ENCODE measurements at places on chromosomes 4 and X.

- no peak for DNase-seq
Measured at GRCh38 chrX:30615229-30615628, 37.7 kb upstream of the TASL start.

GRCh38 chrX:39952989-39953388 lies 144.8 kb downstream of the BCOR start:
- DNase-seq = no peak

DNA sequence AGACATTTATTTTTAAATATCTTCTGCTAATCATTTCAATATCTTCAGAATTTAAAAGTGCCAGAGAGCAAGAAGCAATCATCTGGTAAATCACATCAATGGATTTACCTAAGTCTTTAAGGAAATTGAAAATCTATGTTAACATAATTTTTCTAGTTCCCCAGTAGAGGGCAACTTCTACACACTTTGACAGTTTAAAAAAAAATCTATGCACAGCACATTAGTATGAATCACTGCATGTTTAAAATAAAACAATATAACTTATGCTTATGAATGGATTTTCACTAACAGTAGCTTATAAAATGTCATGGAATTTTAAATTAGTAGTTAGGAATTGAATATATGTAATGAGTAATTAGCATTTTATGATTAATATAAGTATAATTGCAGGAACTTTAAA lies 126.5 kb downstream of the REELD1 start:
- peak; percentile 32 for DNase-seq

GRCh38 chr4:5923376-5923775 lies 30.5 kb upstream of the CRMP1 start:
- DNase-seq = no peak

DNA sequence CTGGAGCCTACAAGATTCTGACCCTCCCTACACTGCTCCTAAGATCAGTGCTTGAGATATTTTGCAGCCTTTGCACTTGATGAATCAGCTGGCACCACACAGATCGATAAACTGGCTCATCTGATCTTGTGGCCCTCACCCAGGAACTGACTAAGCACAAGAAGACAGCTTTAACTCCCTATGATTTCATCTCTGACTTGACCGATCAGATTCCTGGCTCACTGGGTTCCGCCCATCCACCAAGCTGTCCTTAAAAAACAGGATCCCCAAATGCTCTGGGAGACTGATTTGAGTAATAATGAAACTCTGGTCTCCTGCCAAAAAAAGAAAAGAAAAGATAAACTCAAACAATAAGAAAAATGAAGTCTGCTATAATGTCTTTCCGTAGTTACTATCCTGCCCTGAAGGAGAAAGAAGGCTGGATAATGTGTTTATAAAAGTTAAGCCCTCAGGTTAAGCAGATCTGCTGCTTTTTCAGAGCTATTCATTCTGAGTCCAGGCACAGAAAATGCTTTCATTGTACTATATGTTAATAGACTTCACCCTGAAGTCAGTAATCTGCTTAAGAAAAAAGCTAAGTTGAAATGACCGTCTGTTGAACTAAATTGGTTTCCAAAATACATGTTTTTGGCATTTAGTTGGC lies 795.2 kb downstream of the TRIML1 start:
- peak; percentile 58 for DNase-seq

GRCh38 chr4:171646984-171647383 lies 166.2 kb upstream of the GALNTL6 start:
- no peak for DNase-seq

DNA sequence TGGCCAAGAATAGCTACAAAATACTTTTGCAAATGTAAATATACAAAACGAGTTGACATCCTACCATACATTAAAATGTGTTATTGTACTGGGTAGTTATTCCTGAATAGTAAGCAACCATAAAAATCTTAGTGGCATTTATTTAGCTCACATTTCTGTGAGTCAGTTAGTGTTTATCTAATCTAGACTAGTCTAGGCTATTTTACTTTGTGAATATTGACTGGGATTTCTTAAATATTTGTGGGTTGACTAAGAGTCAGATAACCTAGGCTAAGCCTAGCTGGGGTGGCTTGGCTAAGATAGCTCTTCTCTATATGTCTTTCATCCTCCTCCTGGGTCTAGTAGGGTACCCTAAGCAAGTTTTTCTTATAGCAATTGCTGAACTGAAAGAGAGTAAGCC lies 543.8 kb upstream of the DIAPH2 start:
- DNase-seq = no peak

- no peak for DNase-seq
Measured at GRCh38 chr4:23134331-23134730, 441.6 kb downstream of the GBA3 start.

DNA sequence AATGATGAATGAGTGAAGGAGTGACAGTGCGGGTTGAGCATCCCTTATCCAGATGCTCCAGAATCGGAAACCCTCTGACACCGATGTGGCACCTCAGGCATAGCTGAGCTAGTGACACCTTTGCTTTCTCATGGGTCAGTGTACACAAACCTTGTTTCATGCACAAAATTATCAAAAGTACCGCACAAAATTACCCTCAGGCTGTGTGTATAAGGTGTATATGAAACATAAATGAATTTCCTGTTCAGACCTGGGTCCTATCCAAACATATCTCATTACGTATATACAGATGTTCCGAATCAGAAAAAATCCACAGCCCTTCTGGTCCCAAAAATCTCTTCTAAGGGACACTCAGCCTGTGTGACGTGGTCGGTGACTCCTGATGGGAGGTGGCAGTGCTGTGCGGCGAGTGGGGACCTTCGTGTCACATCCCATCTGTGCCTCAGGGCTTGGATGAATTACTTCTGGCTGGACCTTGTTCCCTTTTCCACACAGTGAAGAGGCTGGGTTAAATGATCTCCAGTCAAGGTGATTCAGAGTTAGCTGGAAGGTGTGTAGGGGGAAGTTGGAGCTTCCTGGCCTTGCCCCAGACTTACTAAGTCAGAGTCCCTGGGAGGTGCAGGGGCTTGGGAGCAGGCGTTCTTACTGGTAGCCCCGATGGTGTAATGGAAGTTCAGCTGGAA lies 18.8 kb downstream of the RGS12 start:
- DNase-seq = no peak

- peak; percentile 65 for DNase-seq
Measured at GRCh38 chrX:72308566-72309296, 3.0 kb upstream of the CITED1 start.

- no peak for DNase-seq
Measured at GRCh38 chr4:48340276-48340964, 909 bp upstream of the SLAIN2 start.

GRCh38 chr4:12260453-12260852 lies 831.8 kb upstream of the HS3ST1 start:
- DNase-seq = no peak

DNA sequence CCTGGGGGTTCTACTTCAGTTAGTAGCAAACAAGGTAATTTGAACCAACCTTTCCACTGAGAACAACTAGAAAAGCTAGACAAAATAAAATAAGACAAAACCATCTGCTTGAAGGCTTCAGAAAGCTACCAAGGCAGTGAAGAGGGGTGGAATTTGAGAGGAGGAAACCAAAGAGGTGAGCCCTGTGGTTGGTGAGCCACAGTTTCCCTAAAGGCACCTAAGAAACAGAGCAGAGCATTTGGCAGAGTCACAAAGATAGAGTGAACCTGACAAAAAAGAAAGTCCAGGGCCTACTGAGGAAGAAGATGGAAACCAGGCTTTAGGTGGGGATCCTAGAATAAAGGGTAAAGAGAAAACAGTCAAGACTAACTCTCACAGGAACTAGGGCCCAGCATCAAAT lies 44.3 kb downstream of the CHST7 start:
- DNase-seq = no peak

GRCh38 chr4:145351922-145352321 lies 129.7 kb upstream of the SMAD1 start:
- no peak for DNase-seq

DNA sequence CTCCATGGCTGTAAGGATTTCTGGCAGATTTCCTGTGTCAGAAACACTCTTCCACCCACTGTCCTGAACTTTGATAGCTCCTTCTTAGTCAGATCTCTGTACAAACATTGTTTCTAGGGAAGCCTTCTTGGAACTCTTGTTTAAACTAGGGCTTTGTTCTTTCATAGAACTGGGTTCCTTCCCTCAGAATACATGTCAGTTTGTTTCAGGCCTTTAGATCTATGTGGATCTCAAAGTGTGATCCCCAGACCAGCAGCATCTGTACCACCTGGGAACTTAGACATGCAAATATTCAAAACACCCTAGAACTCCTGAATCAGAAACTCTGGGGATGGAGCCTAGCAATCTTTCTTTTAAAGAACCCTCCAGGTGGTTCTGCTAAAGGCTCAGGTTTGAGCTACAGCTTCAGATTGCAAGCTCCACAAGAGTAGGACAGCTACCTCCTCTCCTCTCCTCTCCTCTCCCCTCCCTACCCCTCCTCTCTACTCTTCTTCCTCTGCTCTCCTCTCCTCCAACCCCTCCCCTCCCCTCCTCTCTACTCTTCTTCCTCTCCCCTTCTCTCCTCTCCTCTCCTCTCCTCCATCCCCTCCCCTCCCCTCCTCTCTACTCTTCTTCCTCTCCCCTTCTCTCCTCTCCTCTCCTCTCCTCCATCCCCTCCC lies 12.7 kb downstream of the RASSF6 start:
- DNase-seq = peak; percentile 33

DNA sequence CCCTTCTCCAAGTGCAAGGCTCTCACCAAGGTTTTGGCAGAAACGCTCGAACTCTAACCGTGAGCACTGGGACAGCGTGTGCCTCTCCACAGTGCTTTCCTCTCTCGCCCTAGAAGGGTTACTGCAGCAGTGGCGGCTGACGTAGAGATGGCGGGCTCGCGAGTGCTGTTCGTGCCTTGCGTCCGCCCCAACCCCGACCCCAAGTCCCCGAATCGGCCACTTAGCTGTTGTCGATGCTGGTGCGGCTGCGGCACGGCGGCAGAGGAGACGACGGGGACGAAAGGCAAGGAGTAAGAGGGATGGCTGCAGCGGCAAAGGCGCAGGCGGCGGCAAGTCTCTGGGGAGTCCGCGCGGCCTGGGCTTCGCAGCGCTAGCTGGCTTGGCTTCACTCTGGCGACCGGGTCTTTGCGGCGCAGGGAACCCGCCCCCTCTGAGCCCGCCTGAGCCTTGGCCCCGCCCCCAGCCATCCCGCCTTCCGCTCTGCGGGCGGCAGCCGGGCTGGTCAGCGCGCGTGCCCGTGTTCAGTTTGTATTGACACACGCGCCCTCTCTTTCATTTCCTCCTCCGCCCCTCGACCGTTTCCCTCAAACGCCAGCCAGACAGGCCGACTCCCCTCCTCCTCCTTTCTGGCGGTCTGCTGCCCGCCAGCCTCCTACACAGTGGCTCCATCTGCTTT lies at the start of gene SPIN4:
Gene SPIN4 (minus strand): TSS at position 392 of the 676 bp plus-strand sequence. CDS start 513 bp downstream, outside the sequence.
- peak; percentile 82 for DNase-seq

DNA sequence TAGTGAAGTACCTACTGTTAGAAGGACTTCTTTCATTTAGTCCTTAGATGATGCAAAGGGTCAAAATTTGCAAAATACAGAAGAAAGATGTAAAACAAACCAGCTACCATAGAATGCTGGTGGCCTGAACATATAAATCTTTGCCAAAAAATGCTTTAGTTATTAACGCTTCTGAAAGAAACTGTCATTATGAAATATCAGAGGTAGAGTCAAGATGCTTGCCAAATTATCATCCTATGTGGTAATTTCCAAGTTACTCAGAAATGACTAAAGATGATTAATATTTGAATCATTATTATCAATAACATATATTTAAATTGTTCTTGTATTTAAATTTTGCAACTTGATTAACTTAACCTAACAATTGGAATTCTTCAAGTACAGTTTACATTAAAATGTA lies 588.4 kb upstream of the FAM241A start:
- DNase-seq = no peak

- no peak for DNase-seq
Measured at GRCh38 chr4:55032179-55032578, 93.2 kb downstream of the KDR start.

- DNase-seq = no peak
Measured at GRCh38 chrX:72016881-72017783, 106.5 kb downstream of the NHSL2 start.

DNA sequence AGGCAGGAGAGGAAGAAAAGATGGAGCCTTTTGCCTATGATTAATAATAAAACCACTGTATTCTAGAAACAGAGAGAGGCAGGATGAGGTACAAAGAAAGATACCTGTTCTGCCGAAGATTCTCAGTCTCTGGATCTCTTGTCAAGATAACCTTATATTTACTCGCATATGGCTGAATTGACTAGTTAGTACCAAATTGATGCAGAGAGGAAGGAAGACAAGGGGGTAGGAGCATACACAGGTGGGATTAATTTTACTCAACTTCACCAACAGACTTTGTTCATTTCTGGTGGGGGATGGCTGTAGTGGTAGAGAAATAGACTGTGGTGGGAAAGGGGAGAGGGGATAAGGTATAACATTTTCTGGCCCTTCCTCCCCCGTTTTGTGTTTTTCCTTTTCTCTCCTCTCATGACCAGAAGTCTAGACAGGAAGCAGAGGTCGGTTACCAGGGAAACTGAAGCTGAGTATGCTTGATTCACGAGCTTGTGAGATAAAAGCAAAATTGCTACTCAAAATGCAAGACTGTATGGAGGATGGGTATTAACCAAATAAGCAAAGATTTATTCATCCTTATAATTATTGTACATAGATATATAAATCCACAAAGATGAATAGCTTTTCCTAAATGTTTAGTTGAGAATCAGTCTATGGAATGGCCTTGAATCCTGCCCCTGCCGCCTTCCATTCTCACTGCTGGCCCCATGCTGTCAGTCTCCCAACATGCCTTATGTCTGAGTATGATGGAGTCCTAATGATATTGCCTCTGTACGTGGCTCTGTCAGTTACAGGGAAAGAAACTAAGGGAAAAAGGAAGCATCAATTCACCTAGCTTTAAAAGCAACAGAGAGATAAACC lies 17.8 kb upstream of the PAGE2B start:
- no peak for DNase-seq

DNA sequence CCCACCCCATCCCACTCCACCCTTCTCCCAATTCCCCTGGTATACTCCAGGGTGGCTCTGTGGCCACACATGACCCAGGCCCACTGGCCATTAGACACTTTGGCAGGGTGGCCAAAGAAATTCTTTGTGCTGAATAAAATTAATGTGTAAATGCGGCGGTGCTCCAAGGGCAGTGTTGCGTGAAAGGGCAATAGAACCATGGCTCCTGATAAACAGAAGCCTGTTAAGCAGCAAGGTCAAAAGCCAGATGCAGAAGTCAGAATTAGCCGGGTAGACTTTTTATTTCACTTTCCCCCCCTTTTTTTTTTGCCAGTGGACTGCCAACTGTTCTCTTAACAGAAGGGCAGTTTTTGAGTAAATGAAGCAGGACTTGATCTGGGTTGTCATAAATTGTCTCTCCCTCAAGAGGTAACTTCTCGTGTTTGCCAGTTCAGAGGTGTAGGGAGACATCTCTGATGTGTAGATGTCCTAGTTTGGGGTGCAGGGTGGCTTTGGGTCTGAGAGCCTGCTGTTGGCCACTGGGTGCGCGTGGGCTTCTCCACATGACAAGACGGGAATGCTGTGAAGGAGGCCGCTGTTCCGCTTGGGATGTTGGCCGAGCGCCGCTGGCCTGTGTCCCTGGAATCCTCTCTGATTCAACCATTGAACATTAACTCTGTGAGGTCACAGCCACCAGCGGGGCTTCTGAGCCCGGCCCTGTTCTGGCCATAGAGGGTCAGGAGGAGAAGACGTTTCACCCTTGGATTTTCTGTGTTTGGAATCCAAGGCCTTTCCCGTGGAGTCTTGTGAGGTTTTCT lies 139.5 kb downstream of the TBL1X start:
- DNase-seq = no peak

Measured in COLO829 (cell line).